ENCODE measurements at places on chromosomes 11 and 22.

DNA sequence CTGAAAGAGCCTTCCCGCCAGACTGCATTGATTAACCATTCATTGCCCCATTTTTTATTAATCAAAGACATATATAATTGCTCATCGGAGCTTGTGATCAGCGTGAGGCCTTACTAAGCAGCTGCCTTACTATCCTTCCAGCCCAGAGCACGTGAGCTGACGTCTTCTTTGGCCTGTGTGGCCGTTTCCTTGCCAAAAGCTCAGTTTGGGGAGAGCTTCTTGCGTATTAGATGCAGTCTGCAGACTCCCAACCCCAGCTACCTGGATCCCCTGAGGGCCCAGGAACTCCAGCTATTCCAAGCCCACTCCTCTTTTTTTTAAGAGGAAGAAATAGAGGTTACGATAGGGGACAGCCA is 784 bp upstream of the SLC43A3 start:
- DNase-seq = no peak

GRCh38 chr22:29004647-29005371 is 56.8 kb downstream of the C22orf31 start:
- no peak for DNase-seq

DNA sequence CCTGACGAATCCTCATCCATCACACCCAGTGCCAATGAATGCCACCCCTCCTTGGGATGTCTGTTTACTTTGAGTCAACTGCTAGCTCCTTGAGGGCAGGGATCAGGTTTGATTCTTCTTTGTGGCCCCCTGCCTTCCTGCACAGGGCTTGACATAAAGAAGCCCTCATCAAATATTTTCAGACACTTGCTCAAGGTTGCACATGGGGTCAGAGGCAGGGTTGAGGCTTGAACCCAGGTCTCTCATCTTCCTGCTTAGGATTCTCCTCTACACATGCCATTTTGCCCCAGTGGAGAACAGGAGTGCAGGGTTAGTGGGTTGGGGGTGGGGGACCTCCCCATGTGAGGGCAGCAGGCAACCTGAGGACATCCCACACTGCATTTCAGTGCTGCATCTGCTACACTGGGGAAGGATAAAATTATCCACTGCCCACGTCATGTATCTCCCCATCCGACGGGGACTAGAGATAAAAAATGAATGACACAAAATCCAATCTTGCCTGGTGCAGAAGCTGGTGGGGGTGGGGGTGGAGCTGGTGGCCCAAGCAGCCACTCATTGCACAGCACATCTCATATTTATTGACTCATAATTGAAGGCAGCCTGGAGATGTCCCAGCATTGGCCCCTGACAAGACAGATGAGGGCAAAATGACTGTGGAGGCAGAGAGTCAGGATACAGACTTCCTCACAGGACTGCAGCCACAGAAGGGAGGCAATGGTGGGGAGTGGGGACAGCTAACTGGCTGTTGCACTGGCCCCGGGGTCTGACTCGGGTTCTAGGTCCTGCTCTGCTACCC is 41.3 kb downstream of the NEU3 start:
- no peak for DNase-seq

GRCh38 chr11:47236482-47236881 is 12.1 kb downstream of the ACP2 start:
- DNase-seq = no peak

DNA sequence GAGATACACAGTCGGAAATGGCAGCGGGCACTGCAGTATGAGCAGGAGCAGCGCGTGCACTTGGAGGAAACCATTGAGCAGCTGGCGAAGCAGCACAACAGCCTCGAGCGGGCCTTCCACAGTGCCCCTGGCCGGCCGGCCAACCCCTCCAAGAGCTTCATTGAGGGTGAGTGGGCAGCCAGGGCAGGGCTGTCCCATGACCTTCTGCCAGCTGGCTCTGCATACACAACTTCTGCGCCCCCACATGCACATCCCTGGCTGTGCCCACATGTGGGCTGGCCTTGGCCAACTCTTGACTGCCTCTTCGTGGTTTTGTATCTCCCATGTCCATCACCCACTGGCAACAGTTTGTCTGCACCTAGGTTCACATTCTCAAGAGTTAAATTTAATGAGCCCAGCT is 81.1 kb downstream of the MORC2 start:
- DNase-seq = no peak

- no peak for DNase-seq
Measured at GRCh38 chr11:33515347-33515746, 185.3 kb downstream of the C11orf91 start.

GRCh38 chr11:133746663-133747306 is 98.5 kb downstream of the SPATA19 start:
- no peak for DNase-seq

DNA sequence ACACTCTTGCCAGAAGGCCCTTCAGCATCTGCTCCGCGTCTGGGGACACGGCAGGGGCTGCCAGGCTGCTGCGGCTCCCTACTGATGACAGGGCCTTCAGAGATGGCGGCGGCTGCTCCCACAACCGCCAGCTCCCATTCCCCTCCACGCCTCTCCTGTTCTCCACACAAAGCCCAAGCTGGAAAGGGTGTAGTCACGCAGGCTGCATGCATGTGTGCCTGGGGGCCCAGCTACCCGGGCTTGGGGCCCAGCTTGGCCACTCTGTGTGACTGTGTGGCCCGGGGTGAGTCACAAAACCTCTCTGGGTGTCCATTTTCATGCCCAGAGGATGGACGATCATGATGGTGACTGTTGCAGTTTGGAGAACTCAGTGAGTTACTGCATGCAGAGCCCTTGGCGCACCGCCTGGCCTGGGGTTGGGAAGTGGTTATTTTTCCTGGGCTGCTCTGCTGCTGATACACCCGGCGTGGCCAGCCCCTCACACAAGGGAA is 31.7 kb upstream of the PARVB start:
- no peak for DNase-seq

- peak; percentile 36 for DNase-seq
Measured at GRCh38 chr22:21074102-21074715, 28.5 kb downstream of the LRRC74B start.

- DNase-seq = peak; percentile 44
Measured at GRCh38 chr11:102225689-102226568, 91.4 kb upstream of the BIRC3 start.
